ENCODE measurements at places on chromosomes 6 and 20.

DNA sequence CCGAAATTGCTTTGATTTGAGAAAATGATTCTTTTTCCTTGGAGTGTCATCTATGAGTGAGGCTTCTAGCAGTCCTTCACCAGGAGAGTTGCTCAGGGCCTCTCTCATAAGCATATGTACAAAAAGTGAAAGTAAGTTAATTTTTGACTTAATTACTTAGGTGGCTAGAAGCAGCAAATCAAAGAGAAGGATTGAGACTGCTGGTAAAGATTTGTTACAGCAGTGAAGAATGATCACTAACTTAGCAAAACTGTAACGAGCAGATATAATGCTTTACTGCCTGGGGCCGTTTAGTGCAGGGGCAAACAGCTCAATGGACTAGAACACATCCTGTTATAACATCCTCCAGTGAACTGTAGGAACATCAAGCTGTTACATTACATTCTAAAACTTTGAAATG lies 167.8 kb upstream of the RIPOR2 start:
- no peak for DNase-seq

DNA sequence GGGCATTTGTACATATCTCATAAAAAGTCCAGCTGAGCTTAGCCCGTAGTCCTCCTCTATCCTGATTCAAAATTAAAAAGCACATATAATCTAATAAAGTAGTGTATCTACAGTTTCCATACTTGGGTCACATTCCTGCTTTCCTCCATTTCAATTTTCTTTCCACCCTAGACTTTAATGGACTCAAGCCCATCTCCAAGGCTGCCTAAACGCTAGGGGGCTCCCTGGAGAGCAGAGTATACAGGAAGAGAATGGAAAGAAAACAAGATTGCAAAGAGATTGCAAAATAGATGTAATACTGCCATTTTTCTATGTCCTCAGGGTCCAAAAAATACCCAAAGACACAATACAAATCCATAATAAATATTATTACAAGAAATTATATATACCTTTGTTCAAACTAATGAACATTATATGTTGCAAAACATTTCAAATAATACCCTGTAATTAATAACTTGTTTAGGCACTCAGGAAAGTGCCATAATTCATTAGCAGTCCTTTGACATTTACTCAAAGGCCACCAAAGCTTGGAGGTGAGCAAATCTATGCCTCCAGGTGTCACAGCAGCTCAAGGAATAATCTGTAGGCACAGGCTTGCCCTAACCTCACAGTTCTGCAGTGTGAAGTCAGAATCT lies 2.4 kb upstream of the MCM3 start:
- peak; percentile 32 for DNase-seq

DNA sequence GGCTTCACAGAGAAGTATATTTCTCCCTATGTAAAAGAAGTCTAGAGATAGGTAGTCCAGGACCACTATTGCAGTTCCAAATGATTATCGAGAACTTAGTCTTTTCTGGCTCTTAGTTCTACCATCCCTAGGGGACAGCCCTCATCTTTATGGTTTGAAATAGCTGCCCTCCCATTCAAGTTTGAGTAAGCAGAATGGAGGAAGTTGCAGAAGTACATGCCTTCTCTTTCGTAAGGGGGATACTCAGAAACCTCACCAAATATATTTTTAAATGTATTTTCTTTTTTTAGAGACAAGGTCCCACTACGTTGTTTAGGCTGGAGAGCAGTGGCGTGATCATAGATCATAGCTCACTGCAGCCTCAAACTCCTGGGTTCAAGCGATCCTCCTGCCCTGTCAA lies 236.8 kb upstream of the RREB1 start:
- no peak for DNase-seq

GRCh38 chr6:54681987-54682386 lies 164.6 kb upstream of the FAM83B start:
- DNase-seq = no peak

GRCh38 chr6:44831002-44831610 lies 443.6 kb downstream of the CDC5L start:
- no peak for DNase-seq

Data from stimulated activated CD4-positive, alpha-beta T cell treated with anti-CD3 and anti-CD28 coated beads, TNF-alpha, amount 100 ng/mL, for 48 hours (primary cell).